ENCODE measurements at places on chromosomes 12 and 14. TPM values are rescaled to one million over a fixed set of nuclear protein-coding genes. Genes with fewer than 3 reads are reported as not detected.
A peak's percentile ranks its signal among the peaks of the same experiment; 100 is the strongest.

- DNase-seq: no peak
These were observed 43.6 kb downstream of the SPATS2 start for GRCh38 chr12:49410818-49411217.

DNA sequence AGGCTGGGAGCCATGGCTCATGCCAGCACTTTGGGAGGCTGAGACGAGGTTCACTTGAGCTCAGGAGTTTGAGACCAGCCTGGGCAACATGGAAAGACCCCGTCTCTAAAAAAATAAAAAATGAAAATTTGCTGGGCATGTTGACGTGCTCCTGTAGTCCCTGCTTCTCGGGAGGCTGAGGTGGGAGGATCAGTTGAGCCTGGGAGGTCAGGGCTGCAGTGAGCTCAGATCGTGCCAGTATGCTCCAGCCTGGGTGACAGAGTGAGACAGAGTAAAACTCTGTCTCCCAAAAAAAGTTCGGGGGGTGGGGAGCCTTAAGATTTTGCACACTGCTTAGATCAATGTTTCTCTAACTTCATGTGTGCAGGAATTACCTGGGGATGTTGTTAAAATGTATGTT, 30.9 kb downstream of the ATP2A2 start:
- no peak for DNase-seq

DNA sequence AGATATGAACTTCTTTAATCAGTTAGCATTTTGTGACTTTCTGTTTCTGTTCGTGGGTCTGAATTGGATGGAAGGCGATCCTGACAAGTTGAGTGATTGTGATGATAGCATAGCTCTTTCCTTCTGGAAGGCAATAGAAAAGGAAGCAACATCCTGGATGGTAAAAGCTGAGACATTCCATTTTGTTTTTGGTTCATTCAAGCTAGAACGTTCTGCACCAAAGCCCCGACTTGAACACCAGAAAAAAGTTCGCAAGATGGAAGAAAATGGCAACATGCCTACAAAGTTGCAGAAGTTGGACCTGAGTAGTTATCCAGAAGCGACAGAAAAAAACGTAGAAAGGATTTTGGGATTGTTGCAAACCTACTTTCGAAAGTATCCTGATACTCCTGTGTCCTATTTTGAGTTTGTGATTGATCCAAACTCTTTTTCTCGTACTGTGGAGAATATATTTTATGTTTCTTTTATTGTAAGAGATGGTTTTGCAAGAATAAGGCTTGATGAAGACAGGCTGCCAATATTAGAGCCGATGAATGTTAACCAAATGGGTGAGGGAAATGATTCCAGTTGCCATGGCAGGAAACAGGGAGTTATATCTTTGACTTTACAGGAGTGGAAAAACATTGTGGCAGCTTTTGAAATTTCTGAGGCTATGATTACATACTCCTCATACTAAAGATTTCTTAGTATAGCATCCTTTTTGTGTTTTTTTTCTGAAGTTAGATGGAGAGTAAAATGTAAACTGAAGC, 896 bp downstream of the EID3 start:
- no peak for DNase-seq

DNA sequence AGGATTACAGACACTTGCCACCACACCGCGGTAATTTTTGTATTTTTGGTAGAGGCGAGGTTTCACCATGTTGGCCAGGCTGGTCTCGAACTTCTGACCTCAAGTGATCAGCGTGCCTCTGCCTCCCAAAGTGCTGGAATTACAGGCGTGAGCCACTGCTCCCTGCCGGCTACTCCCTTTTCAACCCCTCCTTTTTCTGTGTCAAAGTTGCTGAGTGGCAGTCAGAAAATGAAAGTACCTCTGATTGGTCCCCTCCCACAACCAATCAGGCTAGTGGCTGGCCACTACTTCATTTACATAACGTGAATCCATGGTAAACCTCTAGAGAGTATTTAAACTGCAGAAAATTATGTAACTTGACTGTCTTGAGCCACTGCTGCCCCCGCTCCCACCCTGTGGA, 5.9 kb downstream of the RESF1 start:
- no peak for DNase-seq

DNA sequence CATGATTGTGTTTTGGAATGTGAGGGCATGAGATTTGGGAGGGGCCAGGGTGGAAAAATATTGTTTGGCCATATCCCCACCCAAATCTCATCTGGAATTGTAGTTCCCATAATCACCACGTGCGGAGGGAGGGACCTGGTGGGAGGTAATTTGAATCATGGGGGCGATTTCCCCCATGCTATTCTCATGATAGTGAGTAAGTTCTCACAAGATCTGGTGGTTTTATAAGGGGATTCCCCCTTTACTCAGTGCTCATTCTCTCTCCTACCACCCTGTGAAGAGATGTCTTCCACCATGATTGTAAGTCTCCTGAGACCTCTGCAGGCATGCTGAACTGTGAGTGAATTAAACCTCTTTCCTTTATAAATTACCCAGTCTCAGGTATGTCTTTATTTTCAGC, 15.7 kb downstream of the OR10P1 start:
- DNase-seq: no peak

GRCh38 chr14:102094101-102094500, 7.3 kb upstream of the HSP90AA1 start:
- no peak for DNase-seq

DNA sequence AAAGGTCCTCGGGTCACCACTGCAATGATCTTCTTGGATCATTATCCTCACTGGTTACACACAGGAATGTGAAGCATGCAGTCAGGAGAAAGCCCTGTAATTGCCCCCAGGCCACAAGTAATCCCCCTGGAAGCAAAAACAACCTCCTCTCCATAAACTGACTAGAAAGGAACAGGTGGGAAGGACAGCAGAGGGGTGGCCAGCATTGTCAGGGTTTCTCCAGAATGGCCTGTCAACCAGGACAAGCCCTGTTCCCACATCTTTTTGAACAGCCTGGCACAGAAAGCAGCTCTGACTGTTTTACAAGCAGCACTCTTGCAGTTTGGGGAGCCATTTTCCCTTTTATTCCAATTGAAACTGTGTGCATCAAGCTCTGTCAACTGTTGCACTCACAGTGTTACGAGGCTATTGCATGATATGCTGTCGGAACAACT, 36.1 kb downstream of the TMCC3 start:
- DNase-seq: peak; percentile 44

DNA sequence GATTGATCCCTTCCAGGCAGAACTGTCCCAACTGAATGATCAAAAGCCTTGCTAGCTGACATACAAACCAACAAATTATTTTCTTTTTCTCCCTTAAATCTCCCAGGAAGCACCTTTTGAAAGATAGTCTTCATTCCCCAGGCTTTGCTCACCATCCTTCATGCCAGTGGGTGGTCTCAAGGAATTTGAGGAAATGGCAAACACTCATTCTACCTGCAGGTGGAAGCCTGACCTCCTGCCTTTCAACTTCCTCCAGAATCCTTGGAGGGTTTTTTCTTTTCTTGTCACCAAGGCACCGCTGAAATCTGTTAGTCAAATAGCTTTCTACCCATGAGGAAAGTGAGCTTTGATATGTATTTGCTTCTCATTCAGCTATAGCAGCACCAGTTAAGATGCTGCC, 128.5 kb downstream of the WIF1 start:
- DNase-seq: no peak

DNA sequence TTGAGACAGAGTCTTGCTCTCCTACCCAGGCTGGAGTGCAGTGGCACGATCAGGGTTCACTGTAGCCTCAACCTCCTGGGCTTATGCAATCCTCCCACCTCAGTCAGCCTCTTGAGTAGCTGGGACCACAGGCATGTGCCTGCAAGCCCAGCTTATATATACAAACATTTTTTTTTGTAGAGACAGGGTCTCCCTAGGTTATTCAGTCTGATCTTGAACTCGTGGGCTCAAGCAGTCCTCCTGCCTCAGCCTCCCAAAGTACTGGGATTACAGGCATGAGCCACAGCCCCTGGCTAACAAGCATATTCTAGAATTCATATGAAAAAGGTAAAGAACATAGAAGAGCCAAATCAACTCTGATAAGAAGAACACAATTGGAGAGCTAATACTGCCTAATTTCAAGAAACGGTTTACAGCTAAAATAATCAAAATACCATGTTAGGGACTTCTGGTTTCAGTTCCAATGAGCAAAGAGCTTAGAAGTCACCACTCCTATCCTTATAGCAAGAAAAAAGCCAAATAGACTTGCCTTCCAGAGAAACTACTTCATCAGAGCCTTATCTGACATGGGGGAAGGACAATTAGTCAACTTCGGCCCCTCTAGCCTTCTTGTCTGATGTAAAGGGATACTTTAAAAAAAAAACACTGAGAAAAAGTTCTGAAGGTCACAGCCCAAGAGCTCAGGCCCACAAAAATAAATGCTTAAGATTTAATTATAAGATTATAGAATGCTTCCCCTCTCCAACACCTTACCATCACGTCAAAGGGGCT, 37.6 kb downstream of the TMEM116 start:
- no peak for DNase-seq

DNA sequence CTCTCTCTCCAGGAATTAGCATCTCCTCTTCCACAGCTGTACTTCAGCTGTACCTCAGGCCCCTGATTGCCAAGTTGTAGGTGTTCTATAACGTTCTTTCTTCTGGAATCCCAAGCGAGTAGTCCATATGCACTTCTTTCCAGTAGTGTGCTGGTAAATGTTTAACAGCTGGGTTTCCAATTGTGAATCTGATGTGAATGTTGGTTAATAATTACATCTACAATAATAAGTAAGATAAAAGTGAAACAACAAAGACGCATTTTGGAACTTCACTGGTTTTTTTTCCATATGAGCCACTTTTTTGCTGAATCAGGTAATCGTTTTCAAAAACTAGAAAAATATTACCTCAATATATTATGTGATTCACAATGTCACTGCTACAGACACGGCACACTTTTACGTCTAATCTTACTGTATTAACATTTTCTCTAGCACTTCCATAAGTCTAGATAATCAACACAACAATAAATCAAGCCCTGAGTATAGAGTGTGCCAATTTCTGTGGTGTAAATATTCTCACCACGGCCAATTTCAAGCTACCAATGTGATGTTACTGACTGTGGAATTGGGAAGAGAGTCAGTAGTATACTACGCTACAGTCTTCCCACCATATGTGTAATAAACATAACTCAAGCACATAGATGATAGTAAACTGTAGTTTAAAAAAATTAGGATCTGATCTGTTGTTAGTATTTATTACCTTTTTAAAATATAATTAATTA, 113.0 kb downstream of the ZFP36L1 start:
- DNase-seq: no peak

DNA sequence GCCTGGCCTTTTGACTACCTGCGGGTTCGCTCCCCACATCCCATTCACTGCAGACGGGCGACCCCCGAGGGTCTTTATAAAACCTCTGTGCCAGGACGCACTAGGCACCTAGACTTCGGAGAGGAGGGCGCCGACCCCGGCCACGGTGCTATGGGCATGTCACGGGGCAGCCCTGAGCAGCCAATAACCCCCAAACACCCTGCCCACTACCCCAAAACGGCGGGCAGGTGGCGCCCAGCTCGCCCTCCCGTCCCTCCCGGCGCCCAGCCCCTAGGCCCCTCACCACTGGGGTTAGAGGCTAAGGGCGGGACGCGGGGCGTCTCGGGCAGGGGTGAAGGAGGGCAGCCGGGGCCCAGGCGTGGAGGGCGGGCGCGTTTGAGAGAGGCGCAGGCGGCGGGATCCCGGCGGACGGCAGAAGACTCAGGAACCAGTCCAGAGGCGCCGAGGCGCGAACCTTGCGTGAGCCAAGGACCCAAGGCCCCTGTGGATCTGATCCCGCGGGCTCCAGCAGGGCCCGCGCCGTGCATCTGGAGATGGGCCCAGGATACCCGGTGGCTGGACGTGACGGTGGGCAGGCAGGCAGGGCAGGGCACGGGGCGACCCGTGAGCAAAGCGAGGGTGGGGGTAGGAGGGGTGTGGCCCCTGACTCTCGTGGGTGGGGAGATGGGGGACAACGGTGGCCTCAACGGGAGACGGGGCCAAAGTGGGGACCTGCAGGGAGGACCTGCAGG, 11.1 kb downstream of the KRT85 start:
- no peak for DNase-seq

DNA sequence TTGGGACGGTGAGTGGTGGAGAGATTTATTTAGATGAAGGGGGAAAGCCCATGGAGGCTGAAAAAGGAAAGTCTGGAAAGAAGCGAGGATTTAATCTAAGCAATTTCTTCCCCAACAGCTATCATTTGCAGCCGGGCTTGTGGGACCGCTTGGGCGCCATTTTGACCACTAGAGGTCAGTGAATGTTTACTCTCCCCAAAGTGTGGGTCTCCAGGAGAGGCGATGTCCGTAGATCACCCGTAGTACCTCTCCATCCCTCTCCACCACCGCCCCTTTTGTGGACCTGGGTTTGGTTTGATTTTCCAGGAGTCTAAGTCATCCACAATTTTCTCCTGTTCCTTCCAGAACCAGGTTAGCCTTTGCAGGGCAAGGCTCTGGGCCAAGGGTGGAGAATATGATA, 91.2 kb upstream of the PARP11 start:
- no peak for DNase-seq

GRCh38 chr14:29351996-29352705, 575.5 kb downstream of the PRKD1 start:
- DNase-seq: no peak

- no peak for DNase-seq
These were observed 1097.3 kb downstream of the SLC16A7 start for GRCh38 chr12:60693019-60693626.

GRCh38 chr12:71708658-71709057, 22.8 kb downstream of the TMEM19 start:
- no peak for DNase-seq

DNA sequence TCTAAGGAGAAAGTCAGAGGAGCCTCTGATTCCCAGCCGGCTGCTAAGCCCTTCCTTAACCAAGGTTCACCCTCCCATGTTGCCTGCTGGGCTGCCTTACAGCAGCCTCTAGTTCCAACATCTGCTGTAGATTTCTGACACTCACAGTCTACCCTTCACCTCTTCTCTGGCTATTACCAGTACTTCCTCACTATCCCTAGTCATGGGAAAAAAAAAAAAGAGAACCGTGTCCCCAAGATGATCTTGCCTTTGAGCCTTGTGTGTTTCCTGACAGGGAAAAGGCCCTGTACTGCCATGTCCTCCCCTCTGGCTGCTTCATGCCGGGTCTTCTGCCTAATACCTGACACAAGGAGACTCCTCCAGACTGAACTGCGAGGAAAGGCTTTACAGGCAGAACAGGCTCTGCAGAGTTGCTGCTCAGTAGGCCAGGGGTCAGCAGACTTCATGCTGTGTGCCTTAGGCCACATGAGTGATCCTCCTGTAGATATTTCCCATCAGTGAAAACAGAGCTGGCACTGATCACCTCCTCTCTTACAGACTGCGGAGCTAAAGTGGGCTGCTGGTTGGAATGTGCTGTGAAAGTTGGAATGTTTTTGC, 46.8 kb downstream of the PRKCH start:
- DNase-seq: no peak

DNA sequence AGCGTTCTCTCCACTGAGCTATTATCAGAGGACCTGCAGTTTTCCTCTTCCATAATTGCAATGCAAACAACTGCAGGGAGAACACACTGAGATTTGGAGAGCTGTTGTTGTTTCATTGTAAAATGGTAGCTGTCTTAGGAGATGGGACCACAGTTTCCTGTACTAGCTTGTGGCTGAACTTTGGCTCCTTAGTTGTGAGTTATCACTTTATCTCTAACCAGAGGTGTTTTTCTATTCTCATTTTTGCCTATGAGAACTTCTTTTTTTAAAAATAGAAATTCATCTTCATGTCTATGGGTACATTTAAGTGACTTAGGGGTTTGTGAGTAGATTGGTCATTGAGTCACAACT, 216.5 kb downstream of the SLC38A4 start:
- no peak for DNase-seq

Gene SMCO2
- total RNA-seq: 0.99 TPM

Gene BBOF1
- 23.1 TPM for total RNA-seq
